Activated CD8-positive, alpha-beta memory T cell treated with anti-CD3 and anti-CD28 coated beads, Interleukin-2, amount 10 ng/mL, durations not matched to agents 7 days and 5 days (primary cell): ENCODE measurements at places on chromosomes 1 and 21. TPM values are rescaled to one million over a fixed set of nuclear protein-coding genes. Genes with fewer than 3 reads are reported as not detected.

DNA sequence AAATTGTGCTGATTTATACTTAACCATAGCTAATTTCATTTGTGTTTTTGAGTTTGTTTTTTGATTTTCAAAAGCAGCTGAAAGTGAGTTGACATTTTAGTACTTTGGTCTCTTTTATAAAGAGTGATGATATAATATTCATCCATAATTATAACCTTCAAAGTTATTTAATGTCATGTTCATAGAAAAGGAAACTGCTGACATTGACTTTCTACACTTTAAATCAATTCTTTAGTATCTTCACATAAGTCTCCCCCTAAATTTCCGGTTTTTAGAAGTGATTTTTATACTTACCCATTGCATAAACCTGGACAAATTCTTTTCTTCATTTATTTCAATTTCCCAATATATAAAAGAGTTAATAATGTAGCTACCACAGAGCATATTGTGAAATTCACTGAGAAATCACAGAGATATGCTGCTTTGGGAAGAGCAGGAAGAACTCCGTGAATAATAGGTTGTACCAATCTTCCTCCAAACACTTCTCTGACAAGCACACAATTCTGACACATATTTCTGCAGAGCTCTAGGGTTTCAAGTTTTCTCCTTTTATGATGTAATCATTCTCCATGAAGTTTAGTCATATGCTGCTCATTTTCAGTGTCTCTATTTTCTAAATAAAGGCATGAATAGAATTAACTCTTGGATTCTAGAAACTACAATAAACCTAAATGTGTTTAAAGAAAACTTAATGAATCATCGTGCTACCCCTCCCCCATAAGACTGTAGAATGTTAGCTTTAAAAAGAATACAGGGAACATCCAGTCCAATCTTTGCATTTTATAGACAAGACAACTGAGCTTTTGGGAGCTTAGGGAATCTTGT lies 25.6 kb upstream of the CDC42BPA start:
- H3K4me3 ChIP-seq, result no peak overlapping the region
- H3K27ac ChIP-seq, result no peak overlapping the region
- no peaks in the 10 kb centered on the region for H3K4me1 ChIP-seq
- H3K27me3 ChIP-seq, result peaks cover 9% of the 10 kb centered on the region
- no peak for DNase-seq

DNA sequence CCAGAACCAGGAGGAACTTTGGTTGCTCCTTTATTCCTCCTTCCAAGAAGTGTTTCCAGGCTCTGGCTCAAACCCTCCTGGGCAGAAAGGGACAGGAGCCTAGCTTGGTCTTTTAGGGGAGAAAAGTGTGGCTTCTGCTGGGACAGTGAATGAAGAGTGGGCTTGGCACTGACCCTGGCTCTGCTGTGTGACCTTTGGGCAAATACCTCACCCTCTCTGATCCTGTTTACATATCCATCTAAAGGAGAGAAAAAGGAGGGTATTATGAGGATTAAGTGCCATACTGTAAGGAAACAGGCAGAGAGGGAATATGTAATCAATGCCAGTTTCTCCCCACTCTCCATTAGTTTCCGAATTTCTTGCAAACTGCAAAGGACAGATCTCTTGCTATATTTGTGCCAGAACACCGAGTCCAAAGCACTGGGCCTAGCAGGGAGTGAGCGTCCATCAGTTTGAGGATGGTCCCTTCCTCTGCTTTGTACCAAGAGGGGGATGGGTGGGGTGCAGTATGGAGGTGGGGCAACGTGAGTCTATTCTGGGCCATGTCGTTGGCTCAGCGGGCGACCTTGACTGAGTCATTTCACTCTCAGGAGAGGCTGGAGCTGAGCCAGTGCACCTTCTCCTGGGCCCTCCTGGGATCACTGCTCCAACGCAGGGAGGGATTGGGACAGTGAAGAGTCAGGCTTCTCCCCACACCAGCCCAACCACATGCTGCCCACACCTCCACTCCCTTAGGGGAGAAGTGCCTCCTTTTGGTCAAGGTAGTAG lies 38.4 kb downstream of the IGSF21 start:
- no peak overlapping the region for H3K27ac ChIP-seq
- no peaks in the 10 kb centered on the region for H3K27me3 ChIP-seq
- no peak overlapping the region for H3K4me3 ChIP-seq
- no peaks in the 10 kb centered on the region for H3K4me1 ChIP-seq
- DNase-seq, result no peak

DNA sequence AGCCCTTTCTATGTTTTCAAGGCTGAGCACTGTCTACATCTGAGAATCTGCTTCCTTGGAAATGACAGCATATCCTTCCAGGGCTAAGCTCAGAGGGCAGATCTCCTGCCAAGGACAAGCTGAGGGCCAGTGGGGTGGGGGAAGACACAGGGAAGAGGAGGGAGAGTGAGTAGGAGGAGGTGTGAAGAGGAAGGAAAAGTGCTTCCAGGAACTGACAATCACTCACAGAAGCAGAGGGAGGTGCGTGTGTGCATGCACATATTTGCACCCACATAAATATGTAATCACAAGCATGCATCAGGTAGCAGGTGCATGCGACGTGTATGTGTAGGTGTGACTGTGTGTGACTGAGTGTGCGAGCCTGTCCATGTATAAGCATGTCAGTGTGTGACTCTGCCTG lies 43.7 kb upstream of the SCMH1 start:
- DNase-seq, result no peak
- H3K4me3 ChIP-seq, result no peak overlapping the region
- no peak overlapping the region for H3K27ac ChIP-seq
- H3K4me1 ChIP-seq, result no peaks in the 10 kb centered on the region
- no peaks in the 10 kb centered on the region for H3K36me3 ChIP-seq

- no peaks in the 10 kb centered on the region for H3K36me3 ChIP-seq
- H3K27ac ChIP-seq, result no peak overlapping the region
- peaks cover 5% of the 10 kb centered on the region for H3K4me1 ChIP-seq
Measured at GRCh38 chr1:151534662-151535278, 5.3 kb upstream of the TUFT1 start.

DNA sequence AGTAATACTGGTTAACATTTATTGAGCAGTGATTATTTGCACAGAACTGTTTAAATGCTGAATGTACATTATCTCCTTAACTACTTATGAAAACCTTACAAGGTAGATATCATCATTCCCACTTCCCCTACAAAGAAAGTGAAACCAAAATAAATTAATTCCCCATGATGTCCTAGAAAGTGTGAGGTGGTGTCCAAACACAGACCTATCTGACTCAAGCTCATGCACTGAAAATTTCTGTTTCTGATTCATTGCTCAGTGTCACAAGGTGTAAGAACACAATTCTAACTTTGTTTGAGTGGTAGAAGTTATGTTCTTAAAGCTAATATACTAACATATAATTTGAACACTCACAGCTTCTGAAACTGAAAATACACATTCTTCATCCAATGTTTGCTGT lies 178.7 kb downstream of the MRPL39 start:
- no peak overlapping the region for H3K27ac ChIP-seq
- H3K4me3 ChIP-seq, result peak overlapping the region; percentile 15
- H3K4me1 ChIP-seq, result peaks cover 38% of the 10 kb centered on the region
- peaks cover 2% of the 10 kb centered on the region for H3K27me3 ChIP-seq

DNA sequence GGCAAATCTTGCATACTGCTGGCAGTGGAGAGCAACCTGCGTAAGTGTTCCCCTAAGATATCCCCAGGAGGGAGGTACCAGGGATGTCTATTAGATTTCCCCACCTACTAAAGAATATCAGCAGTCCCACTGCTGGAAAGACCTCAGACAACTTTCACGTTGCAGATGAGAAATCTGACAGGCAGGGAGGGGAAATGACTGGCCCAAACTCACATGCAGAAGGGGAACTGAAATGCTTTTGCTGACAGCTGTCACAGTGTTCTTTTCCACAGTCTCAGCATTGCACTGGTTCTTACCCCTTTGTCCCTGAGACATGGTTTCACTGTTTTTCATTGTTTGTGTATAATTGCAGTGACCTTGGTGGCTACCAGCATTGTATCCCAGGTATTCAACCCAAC lies 84.8 kb upstream of the ATP1A1 start:
- H3K36me3 ChIP-seq, result no peaks in the 10 kb centered on the region
- H3K27ac ChIP-seq, result no peak overlapping the region
- no peaks in the 10 kb centered on the region for H3K27me3 ChIP-seq
- DNase-seq, result no peak
- no peak overlapping the region for H3K4me3 ChIP-seq

GRCh38 chr1:245983294-245983967 lies 523.6 kb downstream of the SMYD3 start:
- no peaks in the 10 kb centered on the region for H3K27me3 ChIP-seq
- H3K4me1 ChIP-seq, result peaks cover 6% of the 10 kb centered on the region
- no peak for DNase-seq
- no peak overlapping the region for H3K4me3 ChIP-seq
- no peaks in the 10 kb centered on the region for H3K36me3 ChIP-seq
- no peak overlapping the region for H3K27ac ChIP-seq

GRCh38 chr21:33578959-33579542 lies 9.4 kb downstream of the DONSON start:
- H3K4me1 ChIP-seq, result peaks cover 17% of the 10 kb centered on the region
- H3K4me3 ChIP-seq, result no peak overlapping the region
- peak overlapping the region; percentile 75 for H3K27ac ChIP-seq
- no peaks in the 10 kb centered on the region for H3K27me3 ChIP-seq

- no peak overlapping the region for H3K27ac ChIP-seq
- no peaks in the 10 kb centered on the region for H3K36me3 ChIP-seq
- H3K27me3 ChIP-seq, result no peaks in the 10 kb centered on the region
- no peak overlapping the region for H3K4me3 ChIP-seq
- no peak for DNase-seq
- peaks cover 8% of the 10 kb centered on the region for H3K4me1 ChIP-seq
Measured at GRCh38 chr1:173424143-173424542, 53.0 kb upstream of the PRDX6 start.

GIPC2 gene
- 0.38 TPM for total RNA-seq
